Stimulated activated CD8-positive, alpha-beta memory T cell treated with anti-CD3 and anti-CD28 coated beads, Interleukin-12 subunit alpha, Interleukin-12 subunit beta, amount 100 ng/mL, for 4 hours (primary cell): ENCODE measurements at places on chromosomes 7 and 10.

GRCh38 chr10:113111900-113112853 is 162.1 kb downstream of the TCF7L2 start:
- no peak for DNase-seq

GRCh38 chr10:114905450-114905849 is 32.5 kb upstream of the TRUB1 start:
- no peak for DNase-seq

DNA sequence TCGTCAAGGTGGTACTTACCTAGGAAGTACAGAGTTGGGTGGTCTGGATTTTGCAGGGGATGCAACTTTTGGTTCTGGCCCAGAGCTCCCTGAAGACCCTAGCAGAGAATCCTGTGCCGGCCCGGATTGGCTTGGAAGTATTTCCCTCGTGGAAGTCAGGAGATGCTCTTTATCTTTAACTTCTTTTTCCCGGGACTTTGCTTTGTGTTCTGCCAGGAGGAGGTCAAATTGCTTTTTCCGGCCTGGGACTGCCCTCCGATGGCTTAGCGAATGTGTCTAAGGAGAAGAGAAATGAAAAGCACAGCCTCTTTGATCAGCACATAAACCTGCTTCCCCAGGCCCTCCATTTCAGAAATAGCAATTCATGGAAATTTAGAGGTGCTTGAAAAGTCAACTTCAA is 57.0 kb upstream of the EFCAB10 start:
- no peak for DNase-seq

DNA sequence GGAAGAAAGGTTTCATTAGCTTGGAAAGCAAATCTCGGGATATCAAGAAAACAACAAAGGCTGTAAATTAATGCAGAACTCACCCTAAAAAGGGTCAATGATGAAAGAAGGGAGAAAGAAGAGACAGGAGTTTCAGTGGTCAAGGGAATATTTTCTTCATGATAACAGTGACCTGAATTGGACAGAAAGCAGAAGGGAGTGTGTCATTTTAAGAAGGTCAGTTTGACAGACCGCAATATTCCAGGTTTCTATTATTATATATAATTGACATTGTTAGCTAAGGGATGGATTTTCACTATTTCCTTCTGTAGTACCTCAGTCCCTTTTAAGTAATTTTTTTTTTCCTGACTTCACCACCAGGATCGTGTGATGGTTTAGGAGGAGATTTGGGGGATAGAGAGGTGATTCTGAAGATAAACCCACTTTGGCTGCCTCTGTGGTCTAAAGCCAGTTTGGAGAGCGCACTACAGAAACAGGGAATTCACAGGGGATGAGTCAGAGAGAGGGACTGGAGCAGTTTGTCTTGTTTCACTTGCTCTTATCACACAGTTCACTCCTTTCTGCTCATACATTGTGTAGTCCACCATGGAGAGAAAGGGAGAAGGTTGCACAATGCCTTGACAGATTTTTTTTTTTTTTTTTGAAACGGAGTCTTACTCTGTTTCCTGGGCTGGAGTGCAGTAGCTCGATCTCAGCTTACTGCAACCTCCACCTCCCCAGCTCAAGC is 417.9 kb downstream of the AUTS2 start:
- DNase-seq, result no peak

- DNase-seq, result no peak
Measured at GRCh38 chr7:90473814-90474213, 4.4 kb downstream of the PTTG1IP2 start.

DNA sequence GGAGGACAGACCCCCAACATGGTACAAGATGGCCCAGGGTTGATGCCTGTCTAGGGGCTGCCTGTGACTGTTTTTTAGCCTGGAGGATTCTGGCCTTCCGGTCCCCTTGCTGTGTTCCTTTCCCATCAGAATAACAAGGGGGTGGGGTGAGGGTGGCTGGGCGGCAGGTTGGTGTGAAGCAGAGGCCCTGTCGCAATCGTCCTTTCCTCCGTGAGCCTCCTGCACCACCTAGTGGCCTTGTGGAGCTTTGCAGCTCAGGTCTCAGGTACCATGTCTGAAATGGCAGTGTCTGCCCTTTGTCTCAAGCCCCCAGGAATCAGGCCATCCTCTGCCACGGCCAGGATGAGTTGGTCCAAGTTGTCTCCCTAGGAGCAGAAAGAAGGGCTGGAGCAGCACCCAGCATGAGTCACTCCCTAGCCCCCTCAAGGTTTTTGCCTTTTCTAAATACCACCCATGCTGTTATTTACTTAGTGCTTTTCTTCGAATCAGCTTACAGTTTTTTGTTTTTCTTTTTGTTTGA is 24.2 kb downstream of the TACR2 start:
- DNase-seq, result peak; percentile 49

DNA sequence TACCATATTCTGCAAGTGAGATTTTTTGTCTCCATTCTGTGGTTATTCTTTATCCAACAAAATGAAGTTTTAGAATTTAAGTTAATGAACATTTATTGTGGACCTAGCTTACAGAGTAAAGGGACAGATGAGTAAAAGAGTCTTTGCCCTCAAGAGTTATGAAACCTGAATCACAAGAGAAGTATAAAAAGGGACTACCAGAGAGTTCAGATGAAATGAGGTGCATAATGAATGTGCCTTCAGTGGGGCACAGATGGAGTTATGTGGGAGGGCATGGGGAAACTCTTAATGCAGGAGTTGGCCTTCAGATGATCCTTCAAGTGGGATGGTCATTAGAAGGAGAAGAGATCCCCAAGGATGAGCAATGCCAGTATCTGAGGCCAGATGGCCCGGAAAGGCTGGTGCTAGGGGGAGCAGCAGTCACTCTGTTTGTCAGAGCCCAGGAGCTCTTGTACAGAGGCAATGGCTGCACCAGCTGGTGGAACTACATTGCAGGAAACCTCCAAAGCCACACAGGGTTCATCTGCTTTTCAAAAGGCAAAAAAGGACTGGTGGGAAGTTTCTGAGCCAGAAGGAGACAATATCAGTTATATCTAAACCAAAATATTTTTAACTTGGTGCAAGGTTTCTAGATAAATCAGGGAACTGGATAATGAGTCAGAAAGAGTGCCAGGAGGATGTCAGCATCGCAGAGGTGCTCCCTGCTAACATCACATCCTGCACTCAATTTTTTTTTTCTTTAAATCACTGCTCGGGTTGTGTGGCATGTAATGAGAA is 162.0 kb downstream of the KLF6 start:
- no peak for DNase-seq

- no peak for DNase-seq
Measured at GRCh38 chr7:24715171-24715570, 42.1 kb downstream of the GSDME start.

- peak; percentile 30 for DNase-seq
Measured at GRCh38 chr10:110504111-110504735, 6.5 kb downstream of the DUSP5 start.

GRCh38 chr10:33137356-33138005 is 179.5 kb upstream of the ITGB1 start:
- no peak for DNase-seq

GRCh38 chr7:36906448-36906847 is 182.2 kb upstream of the AOAH start:
- no peak for DNase-seq

- DNase-seq, result no peak
Measured at GRCh38 chr7:26426096-26426495, 134.4 kb downstream of the SNX10 start.

DNA sequence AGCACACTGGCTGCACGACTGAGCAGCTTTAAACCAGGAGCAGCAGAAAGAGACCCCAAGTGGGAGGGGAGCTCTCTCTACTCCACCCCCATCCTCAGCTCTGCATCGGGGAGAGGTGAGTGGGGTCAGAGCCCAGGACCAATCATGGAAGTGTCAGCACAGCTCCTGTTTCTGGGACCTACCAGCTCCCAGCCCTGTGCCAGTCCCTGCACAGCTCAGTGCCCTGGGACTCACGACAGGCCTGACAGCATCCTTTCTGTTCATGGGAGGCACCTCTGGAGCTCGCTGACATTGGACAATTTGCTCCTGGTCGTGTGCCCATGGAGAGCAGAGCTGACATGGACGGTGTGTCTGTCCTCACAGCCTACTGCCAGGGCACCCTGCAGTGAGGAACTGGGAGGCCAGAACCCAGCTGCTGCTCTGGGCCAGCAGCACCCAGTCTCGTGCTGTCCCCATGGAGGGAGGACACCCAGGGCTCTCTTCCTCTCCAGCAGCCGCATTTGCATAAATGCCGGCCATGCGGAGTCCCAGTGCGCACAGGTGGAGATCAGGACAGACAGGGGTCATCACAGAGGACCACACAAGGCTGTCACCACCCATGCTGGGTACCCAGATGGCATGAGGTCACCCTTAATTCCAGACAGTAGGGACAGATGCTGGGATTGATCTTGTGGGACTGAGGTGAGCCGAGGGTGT is 45.9 kb upstream of the MSMB start:
- DNase-seq, result no peak

DNA sequence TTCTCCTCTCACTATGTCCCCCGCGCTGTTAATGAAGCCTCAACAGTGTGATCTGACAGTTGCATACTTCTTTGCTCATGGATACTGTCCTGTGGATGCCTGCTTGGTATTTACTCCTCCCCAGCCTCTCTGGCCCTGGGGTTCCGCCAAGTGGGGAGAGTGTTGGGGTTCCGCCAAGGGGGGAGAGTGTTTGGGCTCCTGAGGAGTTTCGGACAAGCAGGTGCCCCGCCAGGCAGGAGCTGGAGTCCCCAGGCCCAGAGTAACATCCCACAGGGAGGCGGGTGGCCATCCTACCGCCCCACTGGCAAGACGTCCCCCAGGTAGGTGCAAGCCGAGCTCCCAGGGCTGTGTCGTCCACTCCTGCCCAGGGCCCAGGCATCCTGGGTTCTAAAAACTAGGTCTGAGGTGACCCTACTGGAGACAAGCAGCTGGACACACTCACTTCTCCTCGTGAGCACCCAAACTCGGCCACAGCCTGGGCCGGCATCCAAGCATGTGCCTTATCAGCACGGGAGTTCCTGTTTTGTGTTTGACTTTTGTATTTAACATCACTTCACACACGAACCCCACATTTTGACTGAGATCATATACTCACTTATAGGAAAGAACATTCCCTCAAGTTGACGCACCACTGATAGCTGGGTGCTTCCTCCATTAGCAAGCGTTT is 34.2 kb downstream of the CAMK2B start:
- no peak for DNase-seq

- no peak for DNase-seq
Measured at GRCh38 chr10:12720217-12720981, 281.1 kb downstream of the CCDC3 start.

GRCh38 chr10:108049668-108050067 is 885.2 kb upstream of the SORCS1 start:
- DNase-seq, result no peak

DNA sequence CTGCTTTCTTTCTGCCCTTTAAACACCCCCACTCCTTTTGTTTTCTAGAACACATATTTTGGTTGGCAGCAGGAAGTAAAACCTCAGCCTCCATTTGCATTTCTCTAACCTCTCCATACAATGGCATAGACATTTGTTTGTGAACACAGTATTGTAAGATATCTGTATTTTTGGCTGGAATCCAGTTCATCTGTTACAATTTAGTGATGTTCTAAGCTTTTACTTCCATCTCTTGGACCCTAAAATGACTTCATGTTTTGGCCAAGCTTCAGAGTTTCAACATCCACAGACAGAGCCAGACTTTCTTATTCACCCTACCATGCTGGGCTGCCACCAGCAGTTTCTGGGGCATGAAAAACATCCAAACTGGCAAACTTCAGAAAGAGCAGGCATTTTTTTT is 21.1 kb upstream of the AUTS2 start:
- no peak for DNase-seq

DNA sequence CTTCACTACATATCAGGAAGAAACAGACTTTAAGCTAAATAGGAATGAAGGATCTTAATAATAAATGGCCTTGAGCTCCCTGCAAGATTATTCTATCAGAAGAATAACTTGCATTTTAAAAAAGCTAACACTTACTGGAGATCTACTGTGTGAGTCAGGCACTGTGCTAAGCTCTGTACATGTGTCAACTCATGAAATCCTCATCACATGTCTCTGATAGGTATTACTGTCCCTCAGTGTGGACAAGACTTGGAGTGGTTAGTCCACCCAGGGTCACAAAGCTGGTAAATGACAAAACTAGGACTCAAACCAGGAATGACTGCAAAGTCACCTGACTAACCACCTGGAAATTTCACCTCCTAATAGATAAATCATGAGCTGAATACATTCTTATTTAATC is 57.1 kb upstream of the KCTD7 start:
- DNase-seq, result no peak

DNA sequence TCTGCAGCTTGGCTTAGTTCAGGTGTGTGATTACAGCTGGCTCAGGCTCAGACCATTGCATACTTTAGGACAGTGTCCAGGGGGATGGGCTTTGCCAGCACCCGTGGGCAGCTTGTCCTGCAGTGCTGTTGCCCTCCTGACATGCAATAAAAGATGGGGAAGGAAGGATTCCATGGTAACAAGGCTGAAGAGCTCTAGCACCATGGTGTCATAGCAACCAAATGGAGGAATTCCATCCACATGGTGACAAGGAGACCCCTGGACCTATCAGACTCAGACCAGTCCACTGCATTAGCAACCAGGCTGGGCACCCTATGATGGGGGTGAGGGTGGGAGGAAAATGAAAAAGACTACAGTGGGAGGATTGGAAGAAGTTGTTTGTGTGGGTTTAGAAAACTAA is 49.9 kb downstream of the SORCS3 start:
- DNase-seq, result no peak

- DNase-seq, result no peak
Measured at GRCh38 chr10:99883523-99883922, 101.1 kb downstream of the ABCC2 start.

DNA sequence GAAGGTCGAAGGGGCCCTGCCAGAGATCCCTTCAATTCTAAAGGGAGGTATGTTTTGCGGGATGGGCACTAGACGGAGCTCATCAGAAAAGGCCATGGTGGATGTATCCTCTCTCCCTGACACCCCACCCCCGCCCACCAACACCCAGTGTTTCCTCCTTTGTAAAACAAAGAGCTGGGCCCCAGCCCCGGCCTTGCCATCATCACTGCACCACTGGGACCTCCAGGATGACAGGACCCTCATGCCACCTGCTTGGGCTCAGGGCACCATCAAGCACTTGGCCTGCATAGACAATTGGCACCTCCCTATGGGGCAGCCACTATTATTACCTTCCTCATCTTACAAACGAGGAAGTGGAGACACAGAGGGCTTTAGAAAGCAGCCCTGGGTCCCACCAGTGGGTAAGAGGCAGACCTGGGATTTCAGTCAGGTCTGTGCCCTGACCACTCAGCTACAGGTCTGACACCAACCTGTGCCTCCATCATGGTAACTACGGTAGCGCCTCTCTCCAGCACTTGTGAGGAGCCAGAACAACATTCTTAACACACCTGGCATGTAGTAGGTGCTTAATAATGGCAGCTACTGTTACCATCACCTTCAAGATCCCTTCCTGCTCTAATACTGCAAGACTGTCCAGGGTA is 2.0 kb downstream of the CALML3 start:
- DNase-seq, result no peak

GRCh38 chr10:132591166-132591971 is 53.8 kb downstream of the INPP5A start:
- DNase-seq, result no peak

DNA sequence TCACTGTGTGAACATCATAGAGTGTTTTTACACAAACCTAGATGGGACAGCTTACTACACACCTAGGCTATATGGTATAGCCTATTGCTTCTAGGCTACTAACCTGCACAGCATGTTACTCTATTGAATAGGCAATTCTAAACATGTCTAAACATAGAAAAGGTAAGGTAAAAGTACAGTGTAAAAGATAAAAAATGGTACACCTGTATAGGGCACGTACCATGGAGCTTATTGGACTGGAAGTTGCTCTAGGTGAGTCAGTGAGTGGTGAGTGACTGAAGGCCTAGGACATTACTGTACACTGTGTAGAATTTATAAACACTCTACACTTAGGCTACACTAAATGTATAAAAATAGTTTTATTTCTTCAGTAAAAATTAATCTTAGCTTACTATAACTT is 182.0 kb upstream of the THSD7A start:
- DNase-seq, result no peak
